T-helper 9 cell (primary cell): ENCODE measurements at places on chromosomes 16 and 17.

DNA sequence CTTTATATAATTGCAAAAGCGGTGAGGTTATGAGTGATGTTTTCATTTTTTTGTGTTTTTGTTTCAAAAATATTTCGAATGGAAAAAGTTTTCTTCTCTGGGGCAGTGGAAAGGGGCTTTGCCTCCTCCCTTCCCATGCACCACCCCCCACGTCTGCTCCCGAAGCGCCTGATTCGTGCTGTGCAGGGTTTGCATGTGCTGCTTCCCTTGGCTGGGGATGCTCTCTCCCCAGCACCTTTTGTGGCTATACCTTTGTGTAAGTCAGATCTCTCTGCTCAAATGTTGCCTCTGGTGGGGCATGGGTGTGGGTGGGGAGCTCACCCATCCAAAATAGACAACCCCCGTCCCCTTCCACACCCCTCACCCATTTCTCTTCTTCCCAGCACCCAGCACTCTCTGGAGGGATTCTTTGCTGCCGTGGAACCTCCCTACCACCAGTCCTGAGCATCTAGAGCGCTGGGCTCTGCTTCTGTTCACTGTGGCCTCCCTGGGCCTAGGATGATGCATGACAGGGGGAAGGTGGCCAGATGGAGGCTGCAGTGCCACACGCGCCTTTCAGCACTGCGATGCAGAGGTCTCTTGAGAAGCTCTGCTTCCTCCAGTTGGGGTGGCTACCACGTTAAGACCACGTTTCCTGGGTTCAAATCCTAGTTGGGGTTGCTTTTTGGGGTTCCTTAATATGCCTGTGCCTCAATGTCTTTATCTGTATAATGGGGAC is 71.2 kb downstream of the IRF8 start:
- DNase-seq, result no peak

DNA sequence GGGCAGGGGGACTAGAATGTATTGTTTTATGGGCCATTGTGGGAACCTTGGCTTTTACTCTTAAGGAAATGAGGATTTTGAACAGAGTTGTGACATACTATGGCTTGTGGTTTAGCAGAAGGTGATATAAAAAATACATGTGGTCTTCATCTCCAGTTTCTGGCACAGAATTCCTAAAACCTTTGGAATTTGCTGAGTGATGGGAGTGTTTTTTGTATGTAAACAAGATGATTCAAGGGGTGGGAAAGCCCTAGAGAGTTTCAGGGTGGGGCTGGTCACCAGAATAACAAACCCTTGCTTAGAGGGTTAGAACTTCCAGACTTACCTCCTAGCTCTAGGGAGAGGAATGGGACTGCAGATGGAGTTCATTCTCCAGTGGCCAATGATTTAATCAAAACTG is 316.1 kb downstream of the PHKB start:
- no peak for DNase-seq

DNA sequence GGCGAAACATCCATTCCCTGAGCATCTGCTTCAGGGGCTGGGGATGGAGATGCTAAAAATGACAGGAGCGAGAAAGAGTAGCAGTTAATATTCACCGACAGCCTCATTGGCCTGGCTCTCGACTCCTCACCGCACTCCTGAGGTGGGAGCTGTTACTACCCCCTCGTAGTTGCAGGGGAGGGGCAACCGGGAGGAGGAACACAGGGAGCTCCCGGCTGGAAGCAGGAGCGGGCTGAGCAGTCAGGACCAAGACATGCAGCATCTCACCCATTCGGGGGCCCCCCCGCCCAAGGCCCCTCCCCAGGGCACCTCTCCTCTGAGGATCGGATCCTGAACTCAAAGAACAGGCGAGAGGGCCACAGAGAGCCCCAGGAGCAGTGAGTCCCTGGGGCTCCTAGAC is 4.5 kb upstream of the ACSF3 start:
- no peak for DNase-seq

DNA sequence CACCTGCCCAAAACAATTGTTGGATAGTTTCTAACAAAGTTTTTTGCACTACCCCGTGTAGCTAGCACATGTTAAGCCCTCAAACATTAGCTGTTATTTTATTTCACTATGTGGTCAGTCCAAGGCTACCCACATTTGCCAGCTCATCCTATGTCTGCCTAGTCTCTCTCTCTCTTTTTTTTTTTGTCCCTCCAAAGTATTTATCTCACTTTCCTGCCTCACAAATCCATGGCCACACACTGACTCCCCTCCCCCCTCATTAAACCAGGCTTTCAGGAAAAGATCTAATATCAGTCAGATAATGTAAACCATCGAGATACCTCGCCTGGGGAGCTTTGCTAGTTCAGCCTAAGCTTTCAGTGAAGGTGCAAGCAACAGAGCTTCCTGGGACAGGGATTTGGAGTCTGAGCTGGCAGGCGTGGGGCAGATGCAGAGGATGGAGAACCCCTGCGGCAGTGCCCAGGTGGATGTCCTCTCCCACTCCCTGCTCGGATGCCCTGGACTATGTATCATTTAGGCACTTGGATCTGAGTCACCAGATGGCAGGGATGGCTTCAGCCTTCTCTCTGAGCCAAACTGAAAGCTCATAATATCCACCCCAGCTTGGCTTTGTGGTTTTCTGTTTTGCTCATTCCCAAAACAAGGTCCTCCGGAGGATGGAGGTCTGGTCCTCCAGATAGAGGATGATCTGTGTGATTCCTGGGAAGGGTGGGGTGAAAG is 73.7 kb upstream of the FOXF1 start:
- no peak for DNase-seq

GRCh38 chr17:35051183-35051578 is 12.3 kb downstream of the RFFL start:
- no peak for DNase-seq

GRCh38 chr16:57984443-57985203 is 13.7 kb upstream of the CNGB1 start:
- peak; percentile 92 for DNase-seq

GRCh38 chr17:39634384-39634871 is 2.5 kb upstream of the STARD3 start:
- no peak for DNase-seq

- no peak for DNase-seq
Observed at GRCh38 chr17:50308666-50309065, 34.4 kb downstream of the TMEM92 start.

DNA sequence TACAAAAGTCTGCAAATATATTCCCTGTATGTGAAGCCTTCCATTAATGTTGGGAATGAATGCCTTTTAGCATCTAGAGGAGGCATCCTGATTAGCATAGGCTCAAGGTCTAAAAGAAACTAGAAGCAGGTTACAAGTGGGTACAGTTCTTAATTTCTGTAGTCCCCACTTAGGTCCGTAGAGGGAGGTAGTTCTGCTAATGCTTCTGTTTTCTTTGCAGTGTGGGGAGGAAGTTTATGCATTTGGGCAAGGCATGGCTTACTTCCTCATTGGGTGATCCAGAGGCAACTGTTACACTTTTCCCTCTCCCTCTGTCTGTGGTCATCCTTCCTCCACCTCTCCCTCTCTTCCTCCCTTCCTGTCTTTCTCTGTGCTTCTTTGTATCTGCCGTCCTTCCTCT is 108.4 kb upstream of the ZKSCAN2 start:
- no peak for DNase-seq
